ENCODE measurements at places on chromosomes 7 and 10.
A peak's percentile ranks its signal among the peaks of the same experiment; 100 is the strongest.

DNA sequence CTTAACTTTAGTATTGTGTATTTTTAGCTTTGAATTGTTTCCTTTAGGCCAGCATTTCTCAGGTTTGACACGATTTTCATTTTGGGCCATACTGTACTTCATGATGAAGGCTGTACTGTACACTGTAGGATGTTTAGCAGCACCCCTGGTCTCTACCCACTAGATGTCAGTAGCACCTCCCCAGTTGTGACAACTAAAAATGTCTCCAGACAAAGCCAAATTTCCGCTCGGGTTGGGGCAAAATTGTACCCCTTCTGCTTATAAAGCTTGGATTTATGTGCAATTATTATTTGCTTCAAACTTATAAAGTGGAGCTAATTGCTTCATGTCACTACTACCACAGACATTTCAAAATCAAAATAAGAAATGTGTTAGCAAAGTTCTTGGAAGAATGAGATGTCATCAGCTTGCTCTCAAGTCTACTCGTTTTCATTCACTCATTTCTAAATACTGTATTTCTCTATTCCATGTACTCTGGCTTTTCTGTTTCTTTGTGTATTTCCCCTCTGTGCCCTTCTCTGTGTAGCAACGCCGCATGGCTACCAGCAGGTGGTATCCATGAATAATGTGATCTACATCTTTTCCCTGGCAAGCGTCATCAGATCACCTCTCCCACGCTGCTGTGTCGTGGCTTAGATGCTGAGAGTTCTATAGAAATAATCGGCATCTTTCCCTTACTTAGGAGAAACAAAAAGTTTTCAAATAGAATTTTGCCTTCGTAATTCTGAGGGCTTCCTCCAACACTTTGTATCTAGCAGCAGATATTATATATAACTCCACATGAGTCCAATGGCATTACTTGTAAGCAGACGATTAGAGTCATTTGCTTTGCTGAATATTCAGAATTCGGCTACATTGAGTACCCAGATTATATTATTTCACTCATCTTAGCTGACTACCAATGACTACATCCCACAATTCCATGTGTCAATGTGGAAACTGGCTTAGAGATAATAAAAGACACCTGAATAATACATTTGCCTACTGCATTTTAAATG lies 47.8 kb upstream of the CALCR start:
- DNase-seq, result no peak

- no peak for DNase-seq
Observed at GRCh38 chr10:79239275-79239779, 107.9 kb upstream of the PPIF start.

DNA sequence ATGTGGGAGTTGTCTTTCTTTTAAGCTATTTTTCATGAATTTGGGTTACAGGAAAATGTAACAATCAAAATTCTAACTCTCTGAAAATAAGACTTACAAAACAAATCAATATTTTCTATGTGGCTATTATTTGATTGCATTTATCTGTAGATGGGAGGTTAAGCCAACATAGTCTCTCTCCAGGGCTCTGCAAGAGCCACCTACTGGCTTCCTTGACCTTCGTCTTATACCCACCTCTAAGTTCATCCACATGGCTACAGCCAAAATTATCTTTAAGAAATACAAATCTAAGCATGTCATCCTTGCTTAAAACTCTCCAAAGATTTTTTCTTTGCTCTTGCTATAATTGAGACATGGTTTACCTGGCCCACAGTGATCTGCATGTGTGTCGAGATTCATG lies 14.2 kb downstream of the GRM3 start:
- DNase-seq, result no peak

- no peak for DNase-seq
Observed at GRCh38 chr10:8566737-8567136, 512.2 kb downstream of the GATA3 start.

- no peak for DNase-seq
Observed at GRCh38 chr10:35420044-35420443, 83.7 kb downstream of the CCNY start.

GRCh38 chr7:35520810-35521625 lies 173.9 kb downstream of the HERPUD2 start:
- DNase-seq, result no peak

- DNase-seq, result no peak
Observed at GRCh38 chr7:11343818-11344413, 370.2 kb downstream of the PHF14 start.

DNA sequence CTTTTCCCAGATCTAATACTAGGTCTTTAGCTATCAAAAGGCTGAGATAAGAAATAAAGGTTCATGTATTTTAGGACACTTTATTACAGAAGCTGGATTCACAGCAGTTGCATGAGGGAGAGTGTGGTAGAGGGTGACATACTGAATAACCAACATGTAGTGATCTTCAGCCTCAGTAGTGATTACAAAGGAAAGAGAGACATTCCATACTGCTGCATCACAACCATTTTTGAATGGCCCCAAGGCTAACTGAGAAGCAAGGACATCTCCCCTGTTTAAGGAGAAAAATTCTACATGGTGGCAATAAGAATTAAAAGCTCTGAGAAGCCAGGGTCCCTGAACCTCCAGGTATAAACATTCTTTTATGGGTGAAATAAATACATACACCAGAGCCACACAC lies 35.3 kb downstream of the COG5 start:
- no peak for DNase-seq

DNA sequence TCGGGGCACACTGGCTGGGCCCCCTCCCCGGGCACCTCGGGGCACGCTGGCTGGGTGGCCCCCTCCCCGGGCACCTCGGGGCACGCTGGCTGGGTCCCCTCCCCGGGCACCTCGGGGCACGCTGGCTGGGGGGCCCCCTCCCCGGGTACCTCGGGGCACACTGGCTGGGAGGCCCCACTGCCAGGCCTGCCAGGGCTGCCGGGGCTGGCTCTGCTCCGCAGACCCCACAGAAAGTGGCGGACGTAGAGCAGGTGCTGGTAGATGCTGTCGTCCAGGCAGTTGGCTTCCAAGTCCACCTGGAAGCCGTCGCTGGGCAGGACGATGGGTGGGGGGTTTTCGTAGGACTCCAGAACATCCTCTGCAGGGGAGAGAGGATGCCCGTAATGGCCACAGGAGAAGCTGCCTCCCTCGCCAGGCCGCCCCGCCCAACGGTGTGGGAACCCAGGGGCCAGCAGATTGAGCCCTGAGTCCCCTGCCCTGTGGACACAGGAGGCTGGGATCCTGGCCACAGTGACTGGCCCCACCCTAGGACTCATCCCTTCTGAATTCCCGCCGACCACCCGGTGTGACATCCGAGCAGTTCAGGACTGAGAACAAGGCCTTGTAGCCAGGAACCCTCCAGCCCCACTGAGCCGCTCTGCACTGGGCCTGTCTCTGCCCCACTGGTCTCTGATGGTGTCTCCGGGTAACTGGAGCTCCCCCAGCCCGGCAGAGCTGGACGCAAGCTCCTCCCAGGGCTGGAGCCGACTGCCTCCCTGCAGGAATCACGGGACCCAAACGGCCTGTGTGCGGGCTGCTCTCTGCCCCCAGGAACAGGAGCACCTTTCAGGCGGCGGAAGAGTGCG lies 28.2 kb downstream of the AP5Z1 start:
- no peak for DNase-seq

- DNase-seq, result no peak
Observed at GRCh38 chr7:139791316-139791715, 13.5 kb upstream of the HIPK2 start.

DNA sequence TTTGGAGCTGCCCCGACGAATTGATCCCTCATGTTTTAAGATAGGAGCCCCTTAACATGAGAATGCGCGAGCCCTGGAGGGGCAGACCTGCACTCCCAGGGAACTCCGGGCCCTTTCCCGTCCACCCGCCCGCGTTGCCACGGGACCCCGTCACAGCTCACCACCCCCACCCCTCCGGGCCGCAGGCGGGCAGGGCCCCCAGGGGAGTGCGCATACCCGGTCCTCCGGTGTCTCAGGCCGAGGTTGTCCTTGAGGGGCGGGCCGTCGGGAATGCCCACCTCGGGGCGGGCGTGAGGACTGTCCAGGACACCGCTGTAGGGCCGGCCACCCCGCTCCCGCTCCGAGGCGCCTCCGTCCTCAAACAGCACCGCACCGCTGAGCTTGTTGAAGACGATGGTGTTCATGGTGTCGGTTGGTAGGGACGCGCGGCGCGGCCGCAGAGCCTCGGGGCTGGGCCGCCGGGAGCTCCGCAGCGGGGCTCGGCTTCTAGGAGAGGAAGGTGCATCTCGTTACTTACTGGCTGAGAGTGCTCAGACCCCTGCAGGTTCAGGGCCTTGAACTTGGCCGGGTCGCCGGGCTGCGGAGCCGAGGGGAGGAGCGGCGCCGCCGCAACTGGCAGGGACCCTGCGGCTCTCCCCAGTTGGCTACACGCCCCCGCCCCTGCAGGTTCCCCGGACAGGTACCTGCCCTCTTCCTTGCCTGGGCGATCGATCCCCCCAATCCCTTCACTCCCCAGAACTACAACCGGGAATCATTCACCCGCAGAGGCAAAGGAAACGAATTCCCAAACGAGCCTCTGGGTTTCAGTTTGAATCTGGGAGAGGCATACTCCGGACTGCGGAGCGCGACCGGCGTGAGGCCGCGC lies 2.4 kb downstream of the MKX start:
- DNase-seq, result no peak

GRCh38 chr10:34008656-34009055 lies 674.2 kb upstream of the NRP1 start:
- DNase-seq, result no peak

- DNase-seq, result no peak
Observed at GRCh38 chr7:154858836-154859537, 143.9 kb downstream of the PAXIP1 start.

- no peak for DNase-seq
Observed at GRCh38 chr7:106566196-106566595, 94.8 kb downstream of the CCDC71L start.

- no peak for DNase-seq
Observed at GRCh38 chr10:75801121-75801520, 369.7 kb downstream of the LRMDA start.

DNA sequence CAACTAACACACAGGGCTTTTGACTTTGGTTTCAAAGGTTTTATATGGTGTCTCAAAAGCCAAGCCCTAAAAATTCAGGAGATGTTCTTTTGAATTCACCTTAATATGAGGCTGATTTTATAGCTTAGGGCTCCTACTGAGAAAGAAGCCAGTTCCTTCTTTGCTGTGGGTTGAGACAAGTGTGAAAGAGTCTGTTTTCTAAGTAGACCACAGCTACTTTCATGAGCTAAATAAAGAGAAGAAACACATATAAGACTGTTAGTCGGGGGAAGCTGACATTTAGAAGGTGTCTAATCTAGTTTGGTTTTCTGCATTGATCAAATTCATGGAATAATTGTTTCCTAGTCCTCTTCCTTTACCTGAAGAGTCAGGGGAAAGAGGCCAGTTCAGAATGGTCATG lies 332.1 kb upstream of the CELF2 start:
- DNase-seq, result no peak

GRCh38 chr7:44257618-44258422 lies 57.0 kb downstream of the YKT6 start:
- DNase-seq, result peak; percentile 39

GRCh38 chr10:118963933-118964332 lies 65.6 kb upstream of the NANOS1 start:
- no peak for DNase-seq

DNA sequence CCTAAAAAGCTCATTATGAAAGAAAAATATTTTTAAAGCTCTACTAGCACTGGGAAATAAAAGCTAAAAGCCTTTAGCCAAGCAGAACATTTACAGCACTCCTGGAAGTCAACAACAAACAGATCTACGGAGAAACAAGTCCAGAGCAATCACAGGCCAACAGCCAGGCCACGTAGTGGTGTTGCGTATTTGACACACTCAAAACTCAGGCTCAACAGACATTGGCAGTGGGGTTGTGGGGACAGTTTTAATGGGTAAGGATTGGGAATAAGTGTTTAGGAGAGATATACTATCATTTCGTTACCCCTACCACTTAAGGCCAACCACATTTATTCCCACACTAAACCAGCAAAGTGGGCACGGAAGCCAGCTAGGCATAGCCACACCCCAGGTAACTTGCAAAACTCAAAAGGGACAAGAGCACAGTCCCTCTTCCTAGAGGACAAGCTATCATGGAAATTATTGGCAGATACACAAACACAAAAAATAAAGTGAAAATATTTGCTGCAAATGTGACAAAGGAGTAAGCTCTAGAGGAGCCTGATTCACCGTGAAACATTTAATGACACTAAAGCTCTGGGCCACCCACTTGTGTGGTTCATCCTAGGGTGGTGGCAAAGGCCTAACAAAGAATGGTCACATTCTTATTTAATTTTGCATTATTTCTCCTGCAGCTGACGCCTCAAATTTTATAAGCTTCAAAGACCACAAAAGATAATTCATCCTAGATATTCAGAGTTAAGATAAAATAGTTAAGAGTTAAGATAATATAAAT lies 498.2 kb downstream of the TNS3 start:
- DNase-seq, result no peak

GRCh38 chr10:114687459-114687858 lies 29.4 kb upstream of the ABLIM1 start:
- DNase-seq, result no peak

GRCh38 chr7:102292813-102293798 lies 6.4 kb downstream of the SH2B2 start:
- DNase-seq, result no peak

- no peak for DNase-seq
Observed at GRCh38 chr7:138008588-138009349, 6.9 kb upstream of the CREB3L2 start.

DNA sequence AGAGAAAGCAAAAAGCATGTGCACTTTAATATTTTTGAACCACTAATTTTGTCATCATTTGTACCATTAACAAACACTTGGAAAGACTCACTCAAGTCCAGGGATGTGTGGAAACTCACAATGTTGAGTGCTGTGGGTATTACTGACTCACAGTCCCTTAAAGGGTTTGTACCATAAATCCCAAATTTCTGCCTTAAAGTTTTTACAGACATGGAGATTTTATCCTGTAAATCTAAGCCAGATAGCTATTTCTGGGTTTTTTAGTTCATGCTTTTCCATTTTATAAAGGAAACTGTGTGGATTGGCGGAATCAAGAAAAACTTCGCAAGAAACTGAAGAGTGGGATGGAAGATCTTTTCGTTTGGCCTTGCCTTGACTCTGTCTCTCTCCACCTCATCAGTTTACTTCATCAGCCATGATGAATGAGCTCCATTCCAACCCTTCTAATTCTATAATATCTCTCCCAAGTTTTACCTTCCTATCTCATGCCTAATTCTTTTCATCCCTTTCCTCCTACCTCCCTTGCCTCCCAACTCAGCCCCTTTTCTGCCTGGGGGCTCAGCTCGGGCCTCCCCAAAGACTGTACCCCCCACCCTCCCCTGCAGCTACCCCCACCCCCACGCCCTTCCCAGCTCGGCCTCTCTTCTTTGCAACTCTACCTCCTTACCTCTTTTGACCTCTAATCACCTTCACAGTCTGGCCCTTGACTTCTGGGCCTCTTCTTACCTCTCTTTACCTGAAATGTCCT lies 218.5 kb upstream of the MKLN1 start:
- no peak for DNase-seq
